ENCODE measurements at places on chromosomes 5 and 9.

DNA sequence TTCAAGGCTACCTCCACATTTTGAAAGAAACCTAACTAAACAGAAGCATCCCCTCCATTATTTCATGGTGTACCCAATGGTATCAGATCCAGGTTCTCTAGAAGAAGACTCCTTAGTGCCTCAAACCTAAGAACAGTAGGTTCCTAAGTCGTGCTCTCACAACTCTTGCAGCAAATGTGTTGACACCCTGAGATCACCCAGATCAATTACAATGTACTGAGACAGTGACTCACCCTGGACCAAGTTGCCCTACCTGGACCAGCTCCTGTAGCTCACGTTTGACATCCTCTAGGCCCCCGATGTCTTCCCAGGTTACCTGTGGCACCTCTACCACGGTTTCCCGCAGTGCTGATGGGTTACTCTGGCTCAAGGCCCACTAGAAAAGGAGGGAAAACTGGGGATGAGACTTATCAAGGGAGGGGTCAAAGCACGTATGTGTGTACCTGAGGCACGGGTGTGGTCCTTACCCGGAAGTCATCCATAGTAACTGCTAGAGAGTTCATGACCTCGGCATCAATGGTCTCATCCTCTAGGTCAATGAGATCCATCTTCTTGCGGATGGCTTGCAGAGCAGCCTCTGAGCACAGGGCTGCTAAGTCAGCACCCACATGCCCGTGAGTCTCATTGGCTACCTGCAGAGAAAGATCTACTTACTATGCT is 11.7 kb downstream of the VCP start:
- DNase-seq, result no peak

GRCh38 chr5:78603636-78604175 is 44.9 kb downstream of the LHFPL2 start:
- no peak for DNase-seq

DNA sequence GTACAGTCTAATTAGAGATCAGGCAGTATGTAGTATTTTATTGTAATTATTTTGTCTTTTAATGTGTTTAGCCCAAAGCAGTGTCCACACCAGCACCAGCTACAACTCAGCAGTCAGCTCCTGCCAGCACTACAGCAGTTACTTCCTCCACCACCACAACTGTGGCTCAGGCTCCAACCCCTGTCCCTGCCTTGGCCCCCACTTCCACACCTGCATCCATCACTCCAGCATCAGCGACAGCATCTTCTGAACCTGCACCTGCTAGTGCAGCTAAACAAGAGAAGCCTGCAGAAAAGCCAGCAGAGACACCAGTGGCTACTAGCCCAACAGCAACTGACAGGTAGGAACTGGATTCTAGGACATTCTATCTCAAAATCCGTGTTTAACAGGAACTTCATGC is 23.2 kb downstream of the RAD23B start:
- DNase-seq, result no peak

- no peak for DNase-seq
Observed at GRCh38 chr5:103645816-103646215, 83.2 kb upstream of the NUDT12 start.

DNA sequence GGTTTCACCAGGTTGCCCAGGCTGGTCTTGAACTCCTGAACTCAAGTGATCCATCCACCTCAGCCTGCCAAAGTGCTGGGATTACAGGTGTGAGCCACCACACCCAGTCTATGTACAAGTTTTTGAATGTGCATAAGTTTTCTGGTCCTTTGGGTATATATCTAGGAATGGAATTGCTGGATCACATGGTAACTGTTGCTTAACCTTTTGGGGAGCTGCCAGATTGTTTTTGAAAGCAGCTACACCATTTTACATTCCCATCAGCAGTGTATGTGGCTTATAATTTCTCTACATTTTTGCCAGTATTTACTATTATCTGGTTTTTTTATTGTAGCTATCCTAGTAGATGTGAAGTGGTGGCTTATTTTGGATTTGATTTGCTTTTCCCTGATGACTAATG is 8.9 kb upstream of the LNPEP start:
- no peak for DNase-seq

DNA sequence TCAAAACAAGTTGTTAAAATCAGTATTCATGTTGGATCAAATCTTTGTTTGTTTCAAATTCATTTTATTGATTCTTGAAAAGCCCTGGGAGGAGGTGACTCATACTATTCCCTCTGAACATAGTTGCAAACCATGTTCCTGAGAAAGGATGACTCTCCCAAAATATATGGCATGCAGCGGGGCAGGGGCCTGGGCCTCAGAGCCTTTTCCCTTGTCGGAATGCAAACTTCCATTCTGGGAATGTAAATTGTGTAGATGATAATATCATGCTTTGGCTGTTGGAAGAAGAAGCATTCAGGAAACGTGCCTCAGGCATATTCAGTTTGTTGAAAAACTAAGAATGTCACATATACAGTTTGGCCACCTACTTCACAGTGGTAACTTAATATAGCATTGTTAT is 242.0 kb downstream of the AUH start:
- DNase-seq, result no peak

- DNase-seq, result no peak
Observed at GRCh38 chr5:139131465-139131864, 66.7 kb downstream of the SIL1 start.

DNA sequence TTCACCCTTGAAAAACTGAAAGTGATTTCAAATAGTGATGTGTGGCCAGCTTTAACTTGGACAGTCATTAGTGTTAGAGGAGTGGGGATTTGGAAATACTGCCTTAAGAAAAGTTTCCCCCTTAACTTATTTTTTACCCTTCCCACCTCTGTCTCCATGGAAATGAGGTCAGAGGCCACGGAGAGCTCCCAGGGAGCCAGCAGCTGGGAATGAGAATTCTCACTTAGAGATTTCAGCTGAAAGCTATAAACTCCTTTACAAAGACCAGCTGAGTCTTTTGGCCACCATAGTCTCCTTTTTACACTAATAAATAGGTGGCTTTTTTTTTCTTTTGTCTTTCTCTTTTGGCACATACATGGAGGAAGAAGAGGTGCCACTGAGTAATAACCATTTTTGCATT is 45.7 kb upstream of the PIK3R1 start:
- no peak for DNase-seq

DNA sequence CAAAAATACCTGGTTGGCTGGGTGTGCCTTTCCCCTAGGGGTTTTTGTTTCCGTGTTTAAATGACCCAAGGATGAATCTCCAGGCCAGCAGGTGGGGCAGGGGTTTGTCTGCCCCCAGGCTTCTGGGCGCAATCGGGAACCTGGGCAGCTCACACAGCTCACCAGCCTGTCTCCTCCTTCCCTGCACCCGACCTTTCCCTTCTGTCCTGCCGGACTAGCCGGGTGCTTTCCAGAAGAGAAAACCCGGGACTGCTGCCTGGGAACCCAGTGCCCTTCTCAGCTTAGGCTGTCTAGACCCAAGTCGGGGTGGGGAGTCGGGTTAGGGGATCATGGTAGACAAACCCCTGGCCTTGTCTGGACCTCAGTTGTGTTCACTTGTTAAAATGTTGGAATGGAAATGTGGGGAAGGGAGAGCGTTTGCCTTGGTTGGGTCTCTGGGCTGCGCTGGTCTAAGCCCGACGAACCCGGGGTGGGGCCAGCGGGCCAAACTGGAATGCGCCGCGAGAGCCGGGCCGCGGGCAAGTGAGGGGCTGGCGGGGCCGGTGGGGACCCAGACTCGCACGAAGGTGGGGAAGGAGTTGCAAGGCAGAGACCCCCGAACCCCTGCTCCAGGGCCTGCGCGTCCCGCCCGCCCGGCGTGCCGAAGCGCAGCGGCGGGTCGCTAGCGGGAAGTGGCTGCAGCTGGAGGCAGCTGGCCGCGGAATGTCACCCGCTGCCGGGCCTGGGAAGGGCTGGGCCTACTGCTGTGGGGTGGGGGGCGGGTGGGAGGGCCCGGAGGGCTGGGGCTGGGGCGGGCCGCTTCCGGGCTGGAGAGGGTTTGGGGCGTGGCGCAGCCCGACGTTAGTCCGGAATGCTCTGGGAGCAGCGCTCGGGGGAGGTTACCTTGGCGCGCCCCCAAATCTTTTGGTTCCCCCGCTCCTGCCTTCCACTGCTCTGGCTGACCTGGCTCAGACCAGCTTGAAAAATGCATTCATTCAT is 84.6 kb downstream of the DAB2IP start:
- no peak for DNase-seq

DNA sequence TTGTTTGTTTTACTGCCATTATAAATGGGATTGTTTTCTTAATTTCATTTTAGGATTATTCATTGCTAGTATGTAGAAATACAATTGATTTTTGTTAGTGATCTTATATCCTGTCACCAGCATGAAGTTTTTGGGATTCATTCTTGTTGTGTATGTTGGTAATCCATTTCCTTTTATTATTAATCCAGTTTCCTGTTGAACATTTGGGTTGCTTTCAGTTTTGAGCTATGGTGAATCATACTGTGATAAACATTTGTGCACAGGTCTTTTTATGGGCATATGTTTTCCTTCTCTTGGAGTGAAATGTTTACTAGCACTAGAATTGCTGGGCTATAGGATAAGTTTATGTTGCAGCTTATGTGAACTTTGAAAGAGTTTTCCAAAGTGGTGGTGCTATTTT is 69.6 kb downstream of the MAN2A1 start:
- no peak for DNase-seq
